ENCODE measurements at places on chromosomes 16 and 17.

- DNase-seq: no peak
Observed at GRCh38 chr17:60163108-60163784, 13.5 kb downstream of the CA4 start.

DNA sequence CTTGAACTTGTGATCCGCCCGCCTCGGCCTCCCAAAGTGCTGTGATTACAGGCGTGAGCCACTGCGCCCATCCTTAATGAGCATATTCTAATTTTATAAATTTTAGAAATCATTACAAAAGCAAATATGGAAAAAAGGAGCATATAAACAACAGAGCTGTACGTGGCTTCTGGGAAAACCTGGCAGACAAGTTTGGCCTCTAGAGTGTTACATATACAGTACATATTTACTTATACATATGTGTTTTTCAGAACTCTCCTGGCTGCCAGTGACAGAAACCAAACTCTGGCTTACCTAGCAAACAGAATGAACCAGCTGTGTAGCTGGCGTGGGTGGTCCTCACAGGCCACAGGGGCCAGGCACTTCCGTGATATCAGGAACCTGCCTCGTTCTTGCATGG lies 10.1 kb downstream of the DRC3 start:
- DNase-seq: no peak

- no peak for DNase-seq
Observed at GRCh38 chr17:75539967-75540729, 14.7 kb downstream of the LLGL2 start.

DNA sequence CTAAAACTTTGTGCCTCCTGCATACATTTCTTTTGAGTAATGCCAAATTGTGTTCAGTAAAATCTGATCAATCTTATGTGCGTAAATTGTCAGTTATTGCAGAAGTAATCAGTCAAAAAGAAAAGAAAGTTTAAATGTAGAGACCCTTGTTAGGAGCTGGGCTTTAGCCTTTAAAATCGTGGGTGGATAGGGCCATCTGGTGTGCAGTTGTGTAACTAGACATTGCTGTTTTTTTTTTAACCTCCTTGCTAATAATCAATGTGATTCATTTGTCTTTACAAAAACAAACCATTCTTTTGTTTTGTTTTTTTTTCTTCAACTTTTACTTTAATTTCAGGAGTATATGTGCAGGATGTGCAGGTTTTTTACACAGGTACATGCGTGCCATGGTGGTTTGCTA lies 5.3 kb upstream of the WWOX start:
- DNase-seq: no peak

- DNase-seq: no peak
Observed at GRCh38 chr16:49260253-49260652, 21.4 kb downstream of the CBLN1 start.

- peak; percentile 27 for DNase-seq
Observed at GRCh38 chr17:58577696-58578095, 63.3 kb upstream of the MTMR4 start.

DNA sequence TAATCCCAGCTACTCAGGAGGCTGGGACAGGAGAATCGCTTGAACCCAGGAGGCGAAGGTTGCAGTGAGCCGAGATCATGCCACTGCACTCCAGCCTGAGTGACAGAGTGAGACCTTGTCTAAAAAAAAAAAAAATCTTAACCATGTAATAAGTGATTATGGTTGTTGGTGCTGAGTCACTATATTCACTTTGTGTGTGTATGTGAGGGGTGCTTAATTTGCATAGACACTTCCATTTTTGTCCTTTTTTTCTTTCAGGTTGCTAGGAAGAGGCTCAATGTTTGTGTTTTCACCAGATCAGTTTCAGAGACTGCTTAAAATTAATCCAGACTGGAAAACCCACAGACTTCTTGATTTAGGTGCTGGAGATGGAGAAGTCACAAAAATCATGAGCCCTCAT lies 18.2 kb downstream of the METTL9 start:
- no peak for DNase-seq

GRCh38 chr17:65183736-65184135 lies 46.6 kb downstream of the RGS9 start:
- DNase-seq: peak; percentile 87

- DNase-seq: no peak
Observed at GRCh38 chr17:17904166-17905035, 67.6 kb upstream of the SREBF1 start.

DNA sequence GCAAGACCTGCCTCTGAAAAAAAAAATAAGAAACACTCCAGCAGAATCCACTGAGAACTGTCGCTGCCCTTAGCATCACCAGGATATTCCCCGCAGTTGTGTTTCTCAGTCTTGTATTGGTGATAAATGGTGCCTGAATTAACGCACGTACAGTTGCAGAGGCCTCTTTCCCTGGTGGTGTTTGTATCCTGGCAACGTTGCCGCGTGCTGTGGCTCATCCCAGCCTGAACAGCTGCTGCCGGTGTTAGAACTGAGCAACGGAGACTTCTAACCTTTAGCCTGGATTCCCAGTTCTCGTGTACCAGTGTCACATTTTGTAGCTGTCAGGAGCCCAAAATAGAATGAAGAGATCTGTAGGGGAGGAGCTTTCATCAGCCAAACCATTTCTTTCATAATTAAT lies 4.8 kb downstream of the MLYCD start:
- no peak for DNase-seq

DNA sequence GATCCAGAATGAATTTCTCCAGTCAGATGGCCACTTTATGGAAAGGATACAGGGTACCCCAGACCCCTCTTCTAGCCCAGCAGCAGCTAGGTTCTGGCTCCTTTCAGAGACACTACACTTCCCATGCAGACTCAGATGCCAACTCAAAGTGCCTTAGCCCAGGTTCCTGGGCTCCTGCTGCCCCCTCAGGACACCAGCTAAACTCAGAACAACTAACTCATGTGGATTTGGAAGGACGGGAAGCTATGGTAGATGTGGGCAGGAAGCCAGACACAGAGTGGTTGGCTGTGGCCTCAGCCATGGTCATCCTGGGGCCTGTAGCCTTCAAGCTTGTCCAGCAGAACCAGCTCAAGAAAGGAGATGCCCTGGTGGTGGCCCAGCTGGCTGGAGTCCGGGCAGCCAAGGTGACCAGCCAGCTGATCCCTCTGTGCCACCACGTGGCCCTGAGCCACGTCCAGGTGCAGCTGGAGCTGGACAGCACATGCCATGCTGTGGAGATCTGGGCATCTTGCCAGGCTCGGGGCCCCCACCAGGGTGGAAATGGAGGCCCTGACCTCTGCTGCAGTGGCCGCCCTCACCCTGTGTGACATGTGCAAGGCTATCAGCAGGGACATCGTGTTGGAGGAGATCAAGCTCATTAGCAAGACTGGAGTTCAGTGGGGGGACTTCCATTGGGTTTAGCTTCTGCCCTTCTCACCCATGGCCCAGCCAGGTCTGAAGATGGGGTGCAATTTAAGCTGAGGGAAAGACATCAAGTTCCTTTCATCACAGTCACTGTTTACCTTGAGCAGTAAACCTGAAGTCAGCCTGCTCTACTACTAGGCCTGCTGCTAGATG lies 111.8 kb downstream of the N4BP1 start:
- DNase-seq: no peak

DNA sequence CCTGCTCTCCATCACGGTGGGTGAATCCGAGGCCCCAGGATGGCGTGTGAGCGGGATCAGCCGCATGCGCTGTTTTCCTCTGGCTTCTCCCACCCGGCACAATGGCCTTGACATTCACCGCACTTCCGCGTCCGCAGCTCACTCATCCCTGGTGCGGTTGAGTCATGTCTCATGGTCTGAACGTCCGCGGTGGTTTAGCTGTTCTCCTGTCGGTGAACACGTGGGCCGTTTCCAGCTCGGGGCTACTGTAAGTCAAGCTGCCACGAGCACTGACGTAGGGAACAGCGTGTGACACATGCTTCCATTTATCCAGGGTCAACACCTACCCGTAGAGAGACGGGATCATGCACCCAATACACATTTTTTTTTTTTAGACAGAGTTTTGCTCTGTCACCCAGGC lies 15.3 kb upstream of the CACNA1H start:
- DNase-seq: peak; percentile 33

GRCh38 chr16:87851601-87852000 lies 17.7 kb downstream of the SLC7A5 start:
- DNase-seq: no peak

DNA sequence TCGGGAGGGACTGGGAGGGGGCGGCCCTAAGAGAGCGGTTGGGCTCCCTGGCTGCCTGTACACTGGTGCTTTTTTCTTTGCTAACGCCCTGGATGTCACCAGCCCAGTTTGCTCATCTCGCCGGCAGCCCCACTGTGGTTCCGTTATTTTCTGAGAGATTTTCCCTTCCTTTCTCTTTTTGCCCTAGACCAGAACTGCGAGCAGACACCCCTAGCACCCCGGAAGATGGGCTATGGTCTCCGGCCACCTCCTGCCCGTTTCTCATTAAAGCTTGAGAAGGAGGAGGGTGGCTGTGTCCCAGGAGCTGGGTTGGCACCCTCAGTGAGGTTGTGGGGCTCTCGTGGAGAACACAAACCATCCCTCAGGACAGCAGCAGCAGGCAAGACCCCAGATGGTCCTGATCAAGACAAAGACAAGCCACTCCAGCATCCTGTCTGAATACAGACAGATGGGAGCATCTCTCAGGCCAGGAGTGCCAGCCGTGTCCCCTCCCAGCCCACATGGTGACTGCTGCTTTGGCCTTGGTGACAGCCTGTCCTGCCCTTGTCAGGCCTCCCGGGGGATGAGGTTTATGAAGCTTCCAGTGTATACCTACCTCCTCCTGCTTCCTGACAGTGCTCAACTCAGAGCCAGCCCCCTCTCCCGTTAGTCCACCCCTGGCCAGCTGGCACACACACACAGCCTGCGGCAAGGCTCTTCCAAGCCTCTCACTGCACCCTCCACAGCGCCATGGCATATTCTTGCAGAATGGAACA lies 77.2 kb downstream of the KCNJ12 start:
- no peak for DNase-seq

GRCh38 chr17:31907342-31907962 lies 5.9 kb upstream of the UTP6 start:
- DNase-seq: peak; percentile 72

DNA sequence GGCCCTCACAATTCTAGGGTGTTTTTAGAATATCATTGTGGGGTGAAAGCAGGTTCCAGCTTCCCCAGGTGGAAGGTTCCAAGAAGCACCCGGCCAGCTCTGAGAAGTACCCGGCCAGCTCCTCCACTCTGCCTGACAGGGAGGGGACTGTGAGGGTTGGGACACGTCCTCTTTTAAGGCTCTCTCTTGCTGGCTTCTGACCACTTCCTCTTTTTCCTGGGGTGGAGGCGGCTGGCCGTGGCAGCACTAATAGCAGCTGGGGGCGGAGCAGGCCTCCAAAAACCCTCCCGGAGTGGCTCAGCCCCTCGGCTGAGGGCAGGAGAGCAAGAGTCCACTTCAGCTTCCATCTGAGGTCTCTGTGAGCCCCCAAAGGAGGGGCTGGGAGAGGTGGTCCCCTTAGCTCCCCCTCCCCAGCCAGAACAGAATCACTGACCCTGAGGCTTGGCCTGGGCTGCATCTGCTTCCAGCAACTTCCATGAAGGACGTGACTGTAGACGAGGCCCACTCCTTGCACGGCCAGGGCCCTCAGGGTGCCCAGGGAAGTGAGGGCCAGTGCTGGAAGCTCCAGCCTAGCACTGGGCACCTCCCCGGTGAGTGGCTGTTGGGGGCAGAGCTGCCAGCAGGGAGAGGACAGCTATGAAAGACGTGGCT lies 26.7 kb upstream of the PLCG2 start:
- DNase-seq: no peak

DNA sequence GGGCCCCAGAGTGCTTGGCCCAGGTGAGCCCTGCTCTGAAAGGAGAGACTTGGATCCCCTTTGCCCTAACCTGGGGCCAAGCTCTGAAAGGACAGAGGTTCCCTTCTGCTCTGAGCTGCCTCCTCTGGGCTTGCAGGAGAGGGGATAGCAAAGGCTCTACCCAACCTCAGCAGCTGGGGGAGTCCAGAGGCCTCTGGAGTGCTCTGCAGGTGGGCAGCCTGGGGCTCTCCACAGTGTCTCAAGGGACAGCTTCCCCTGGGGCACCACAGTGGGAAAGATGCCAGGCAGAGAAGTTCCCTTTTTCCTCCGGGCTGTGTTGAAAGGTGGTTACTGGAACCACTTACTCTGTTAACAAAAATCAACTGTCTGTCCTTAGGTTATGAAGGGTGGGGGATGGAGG lies 48.2 kb upstream of the MGAT5B start:
- DNase-seq: no peak

GRCh38 chr17:68768804-68769203 lies 167.6 kb upstream of the FAM20A start:
- no peak for DNase-seq

DNA sequence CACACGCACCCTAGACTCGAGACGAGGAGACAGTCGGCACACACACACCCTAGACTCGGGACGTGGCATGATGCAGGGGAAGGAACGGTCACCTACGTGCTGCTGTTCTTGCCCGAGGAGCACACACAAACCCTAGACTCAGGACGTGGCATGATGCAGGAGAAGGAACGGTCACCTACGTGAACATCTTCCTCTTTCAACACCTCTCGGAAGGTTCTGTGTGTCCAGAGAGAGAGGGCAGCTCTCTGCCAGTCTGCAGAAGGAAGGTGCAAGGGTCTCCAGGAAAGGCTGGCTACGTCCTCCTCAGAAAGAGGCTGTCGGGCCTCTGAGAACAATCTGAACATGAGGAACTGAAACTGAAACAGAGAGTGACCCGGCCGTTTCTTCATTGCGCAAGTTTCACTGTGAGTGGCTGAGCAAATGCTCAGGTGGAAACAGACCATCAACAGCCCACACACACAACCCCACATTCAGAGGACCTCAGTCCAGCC lies 43.4 kb downstream of the ZNF276 start:
- DNase-seq: no peak

DNA sequence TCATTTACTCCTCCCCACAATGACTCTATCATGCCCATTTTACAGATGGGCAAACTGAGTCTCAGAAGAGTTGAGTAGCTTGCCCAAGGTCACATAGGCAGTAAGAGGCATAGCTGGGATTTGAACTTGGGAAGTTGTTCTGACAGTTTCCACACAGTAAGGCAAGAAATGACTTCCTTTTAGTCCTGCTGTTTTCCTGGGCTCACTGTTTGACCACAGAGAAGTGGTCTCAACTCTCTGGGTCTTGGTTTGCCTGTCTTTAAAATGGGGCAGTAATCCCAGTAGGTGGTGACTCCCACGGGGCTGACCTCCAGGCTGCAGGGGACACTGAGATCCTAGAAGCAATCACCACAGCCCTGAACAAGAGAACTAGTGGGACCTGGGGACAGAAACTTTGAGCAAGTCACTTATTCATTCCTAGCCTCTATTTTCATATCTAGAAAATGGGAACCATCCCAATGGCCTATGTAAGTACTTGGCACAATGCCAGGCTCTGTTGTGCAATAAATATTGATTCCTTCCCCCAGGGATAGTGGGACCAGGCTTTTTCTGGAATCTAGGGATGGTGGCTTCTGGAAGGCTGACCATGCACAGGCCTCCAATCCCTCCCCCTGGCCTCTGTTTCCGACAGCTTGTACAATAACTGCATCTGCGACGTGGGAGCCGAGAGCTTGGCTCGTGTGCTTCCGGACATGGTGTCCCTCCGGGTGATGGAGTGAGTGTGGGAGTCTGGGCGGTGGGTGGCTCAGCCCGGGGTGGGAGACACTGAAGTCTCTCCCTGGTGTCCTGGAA lies 20.5 kb downstream of the DEXI start:
- no peak for DNase-seq

GRCh38 chr16:68575082-68575481 lies 36.0 kb downstream of the ZFP90 start:
- DNase-seq: no peak

GRCh38 chr16:67187175-67187890 lies 2.6 kb downstream of the EXOC3L1 start:
- no peak for DNase-seq

GRCh38 chr16:11016993-11017392 lies 72.6 kb downstream of the CLEC16A start:
- peak; percentile 62 for DNase-seq

- peak; percentile 89 for DNase-seq
Observed at GRCh38 chr17:78289802-78290363, 58.5 kb downstream of the TMEM235 start.
